Peyer's patch (tissue), 4 donors: ENCODE measurements at places on chromosomes 12 and 14. TPM values are rescaled to one million over a fixed set of nuclear protein-coding genes. Genes with fewer than 3 reads are reported as not detected.
A peak's percentile ranks its signal among the peaks of the same experiment; 100 is the strongest.

Gene NGB
- not detected for total RNA-seq

DNA sequence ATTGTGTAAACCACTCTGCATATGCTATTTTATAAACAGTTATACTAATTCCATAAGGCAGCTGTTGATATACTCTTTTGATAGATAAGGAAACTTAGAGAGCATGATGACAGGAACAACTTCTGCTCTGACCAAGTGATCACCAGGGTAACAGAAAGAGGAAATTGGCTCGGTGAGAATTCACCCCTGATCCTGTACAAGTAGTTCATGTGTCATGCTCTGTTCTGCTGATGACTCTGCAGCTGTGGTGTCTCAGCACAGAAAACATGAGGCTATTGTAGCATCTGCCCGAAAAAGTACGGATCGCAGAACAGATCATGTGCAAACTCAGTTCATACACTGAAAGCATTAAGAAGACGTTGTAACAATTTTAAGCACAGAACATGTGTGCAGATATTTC is 345.0 kb downstream of the LRIG3 start:
- no peak for DNase-seq

DNA sequence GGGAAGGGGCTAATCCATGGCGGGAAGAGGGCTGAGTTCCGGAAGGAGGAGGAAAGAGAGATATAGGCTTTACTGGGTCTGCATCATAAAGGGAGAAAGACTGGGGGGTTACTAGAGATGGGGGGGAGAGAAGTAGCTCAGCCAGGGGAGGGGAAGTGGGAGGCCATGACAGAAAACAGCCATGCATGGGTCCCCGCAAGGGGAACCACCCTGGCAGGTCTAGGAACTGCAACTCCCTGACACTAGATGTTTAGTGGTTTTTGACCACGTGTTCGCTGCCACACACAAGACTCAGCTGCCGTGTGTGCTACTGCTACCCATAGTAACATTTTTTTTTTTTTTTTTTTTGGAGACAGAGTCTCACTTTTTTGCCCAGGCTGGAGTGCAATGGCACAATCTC is 145.0 kb downstream of the RIMBP2 start:
- DNase-seq = no peak

DNA sequence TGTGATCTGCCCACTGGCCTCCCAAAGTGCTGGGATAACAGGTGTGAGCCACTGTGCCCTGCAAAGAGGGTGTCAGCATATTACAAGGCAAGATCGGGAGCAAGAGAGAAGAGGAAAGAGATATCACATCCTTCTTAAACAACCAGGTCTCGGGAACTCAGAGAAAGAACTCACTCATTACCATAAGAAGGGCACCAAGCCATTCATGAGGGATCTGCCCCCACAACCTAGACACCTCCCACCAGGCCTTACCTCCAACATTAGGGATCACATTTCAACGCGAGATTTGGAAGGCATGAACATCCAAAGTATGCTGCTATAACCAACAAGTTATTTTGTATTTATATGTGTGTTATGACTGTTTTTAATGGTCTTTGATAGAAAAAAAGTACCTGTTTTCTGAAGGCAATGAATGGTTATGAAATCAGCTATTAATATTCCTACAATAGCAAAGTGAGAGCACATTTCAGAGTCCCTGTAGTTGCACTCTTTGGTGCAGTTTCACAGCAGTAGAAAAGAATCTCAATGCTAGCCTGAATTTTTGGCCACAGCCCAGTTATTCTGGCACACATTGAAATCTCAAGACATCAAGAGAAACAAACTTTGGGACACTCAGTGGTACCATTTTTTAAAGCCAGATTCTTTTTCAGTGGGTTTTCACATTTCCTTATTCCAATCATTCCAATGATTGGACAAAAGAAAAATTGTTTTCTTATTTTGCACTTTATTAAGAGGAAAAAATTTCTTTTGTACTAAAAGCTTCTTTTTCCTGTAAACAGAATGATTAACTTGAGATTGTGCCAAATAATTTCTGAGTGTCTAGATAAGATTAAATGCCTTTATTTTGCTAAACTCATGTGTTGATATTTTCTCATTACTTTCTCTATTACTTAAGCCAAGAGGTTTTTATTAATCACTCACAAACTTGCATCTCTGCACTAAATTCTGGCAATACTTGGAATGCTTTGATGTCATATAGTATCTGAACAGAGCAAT is 582.6 kb upstream of the ATP2B1 start:
- no peak for DNase-seq

DNA sequence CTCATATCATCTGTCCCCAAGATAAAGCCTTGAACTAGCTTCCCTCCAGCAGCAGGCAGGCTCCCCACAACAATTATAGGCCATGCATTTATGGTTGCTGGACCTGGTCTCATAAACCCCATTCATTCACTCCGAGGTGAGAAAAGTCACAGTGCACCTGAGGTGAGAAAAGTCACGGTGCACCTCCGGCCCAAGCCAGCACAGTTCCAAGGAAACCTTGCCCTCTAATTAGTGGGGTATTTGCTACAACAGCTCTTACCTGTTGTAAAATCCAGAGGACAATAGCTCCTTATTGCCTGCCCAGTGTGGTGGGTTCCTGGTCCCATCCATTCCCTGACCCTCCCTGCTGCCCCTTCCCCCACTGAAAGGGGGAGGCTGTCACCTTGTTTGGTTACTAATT is 65.6 kb downstream of the FBXL14 start:
- no peak for DNase-seq

DNA sequence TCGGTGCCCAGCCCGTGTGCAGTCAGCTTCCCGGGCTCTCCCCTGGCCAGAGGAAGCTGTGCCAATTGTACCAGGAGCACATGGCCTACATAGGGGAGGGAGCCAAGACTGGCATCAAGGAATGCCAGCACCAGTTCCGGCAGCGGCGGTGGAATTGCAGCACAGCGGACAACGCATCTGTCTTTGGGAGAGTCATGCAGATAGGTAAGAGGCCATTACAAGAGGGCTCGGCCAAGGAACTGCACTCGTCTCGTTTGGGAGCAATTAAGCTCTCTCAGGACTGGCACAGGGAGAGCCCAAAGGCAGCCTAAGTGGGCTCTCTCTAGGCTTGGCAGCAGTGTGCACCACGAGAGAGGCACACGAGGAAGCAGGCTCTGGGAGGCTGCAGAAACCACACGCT is 3.7 kb downstream of the WNT5B start:
- no peak for DNase-seq

GRCh38 chr12:111975161-111975931 is 37.6 kb downstream of the TMEM116 start:
- no peak for DNase-seq

DNA sequence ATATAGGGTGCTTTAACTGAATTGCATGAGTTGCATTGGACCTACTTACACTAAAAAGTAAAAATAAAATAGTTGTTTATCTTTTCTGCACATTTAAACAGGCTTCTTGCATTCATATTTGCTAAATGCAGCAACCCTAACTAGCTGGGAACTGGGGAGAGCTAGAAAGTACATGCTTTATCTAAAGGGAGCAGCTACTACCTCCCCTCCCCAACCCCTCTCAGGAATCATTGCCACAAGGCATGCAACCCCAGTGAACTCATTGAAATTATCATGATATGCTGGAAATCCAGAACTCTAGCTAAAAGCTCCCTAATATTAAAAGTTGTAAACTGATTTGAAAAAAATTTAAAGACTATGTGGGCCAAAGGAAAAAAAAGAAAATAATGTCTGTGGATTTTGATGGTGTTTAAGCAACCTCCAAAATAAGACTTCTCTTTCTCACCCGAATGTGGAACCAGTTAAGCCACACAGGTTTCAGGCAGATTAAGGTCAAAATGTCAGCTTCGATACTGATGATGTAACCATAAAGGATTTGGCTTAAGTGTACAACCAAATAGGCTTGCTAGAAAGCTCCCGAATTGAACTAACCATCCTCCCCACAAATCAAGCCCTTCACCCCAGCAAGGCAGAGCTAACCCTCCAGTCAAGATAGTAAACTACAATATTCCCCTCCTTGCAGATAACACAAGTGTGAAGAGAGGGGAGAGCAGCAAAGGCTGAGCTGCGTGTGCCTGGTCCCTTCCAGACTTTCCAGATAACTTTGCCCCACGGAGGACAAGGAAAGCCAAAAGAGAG is 13.8 kb upstream of the POC1B start:
- DNase-seq = no peak

- no peak for DNase-seq
Measured at GRCh38 chr14:23286902-23287479, 1.1 kb upstream of the HOMEZ start.

- no peak for DNase-seq
Measured at GRCh38 chr12:125178222-125178621, 113.0 kb downstream of the AACS start.

Gene CSRNP2
- total RNA-seq = 20.6 TPM

Gene PROX2
- not detected for total RNA-seq

Gene IL23A
- 3.1 TPM for total RNA-seq

- DNase-seq = no peak
Measured at GRCh38 chr12:123526542-123527080, 6.9 kb downstream of the RILPL1 start.

DNA sequence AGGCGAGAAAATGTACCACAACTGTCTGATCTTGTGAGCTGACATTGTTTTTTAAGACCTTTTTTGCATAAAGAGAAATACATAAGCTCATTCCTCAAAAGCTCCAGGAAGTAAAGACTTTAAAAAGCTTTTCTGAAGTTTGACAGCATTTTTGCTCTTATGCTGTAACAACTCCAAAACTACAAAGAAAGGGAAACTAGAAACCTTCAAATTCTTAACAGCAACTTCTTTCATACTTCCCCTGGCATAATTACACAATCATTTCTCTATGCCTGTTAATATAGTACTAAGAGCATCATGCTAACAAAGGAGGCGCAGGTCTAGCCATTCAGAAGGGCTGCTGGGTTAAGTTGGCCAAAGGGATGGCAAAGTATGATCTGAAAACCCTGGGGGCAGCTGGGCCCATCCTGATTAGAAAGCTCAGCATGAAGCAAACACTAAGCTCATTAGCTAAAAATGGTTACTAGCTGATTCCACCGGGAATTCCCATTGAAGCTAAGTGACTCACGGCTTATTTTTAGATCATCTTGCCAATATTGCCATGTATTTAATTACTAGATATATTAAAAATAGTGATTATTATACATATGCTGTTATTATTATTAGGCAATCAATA is 26.1 kb upstream of the ANP32D start:
- no peak for DNase-seq

DNA sequence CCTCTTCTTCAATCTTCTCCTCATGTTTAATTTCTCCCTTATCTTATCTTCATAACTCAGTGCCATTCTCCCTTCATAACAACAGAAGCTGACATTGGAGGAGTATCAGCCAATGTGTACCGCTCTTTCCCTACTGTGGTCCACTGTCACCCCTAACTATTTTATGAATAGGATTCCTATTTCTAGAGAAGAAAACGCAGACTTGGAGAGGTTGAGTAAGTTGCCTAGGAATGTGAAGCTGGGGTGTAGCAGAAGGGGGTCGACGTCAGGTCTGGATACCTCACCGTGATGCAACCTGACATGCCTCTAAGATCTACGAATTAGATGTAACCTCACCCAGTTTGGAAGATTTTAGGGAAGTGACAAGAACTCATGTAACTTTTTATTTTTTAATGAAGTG is 17.1 kb downstream of the LMO3 start:
- DNase-seq = no peak

- peak; percentile 48 for DNase-seq
Measured at GRCh38 chr14:29926701-29927375, 809 bp downstream of the PRKD1 start.

Gene RPGRIP1
- not detected for total RNA-seq

GRCh38 chr12:92332552-92332951 is 186.9 kb upstream of the BTG1 start:
- no peak for DNase-seq

DNA sequence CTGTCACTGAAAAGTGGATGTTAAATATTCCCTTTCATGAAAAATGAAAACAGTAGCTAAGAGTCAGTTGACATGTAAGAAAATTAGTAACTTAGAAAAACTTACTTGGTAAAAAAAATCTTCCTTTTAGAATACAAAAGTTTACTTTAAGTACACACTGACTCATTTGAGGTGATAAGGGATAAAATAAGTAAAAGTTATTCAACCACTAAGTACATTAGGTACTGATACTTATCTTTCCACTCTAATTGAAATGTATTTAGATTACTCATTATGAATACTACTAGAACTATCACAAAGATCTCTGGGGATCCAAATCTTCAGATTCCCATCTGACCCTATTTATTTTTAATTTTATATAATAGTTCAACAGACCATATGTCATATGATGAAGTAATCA is 12.2 kb downstream of the SYCP3 start:
- DNase-seq = no peak

- no peak for DNase-seq
Measured at GRCh38 chr12:131389054-131390013, 321.6 kb upstream of the SFSWAP start.

Gene ART4
- not detected for total RNA-seq

GRCh38 chr14:51834240-51834639 is 26.2 kb upstream of the GNG2 start:
- DNase-seq = no peak

DNA sequence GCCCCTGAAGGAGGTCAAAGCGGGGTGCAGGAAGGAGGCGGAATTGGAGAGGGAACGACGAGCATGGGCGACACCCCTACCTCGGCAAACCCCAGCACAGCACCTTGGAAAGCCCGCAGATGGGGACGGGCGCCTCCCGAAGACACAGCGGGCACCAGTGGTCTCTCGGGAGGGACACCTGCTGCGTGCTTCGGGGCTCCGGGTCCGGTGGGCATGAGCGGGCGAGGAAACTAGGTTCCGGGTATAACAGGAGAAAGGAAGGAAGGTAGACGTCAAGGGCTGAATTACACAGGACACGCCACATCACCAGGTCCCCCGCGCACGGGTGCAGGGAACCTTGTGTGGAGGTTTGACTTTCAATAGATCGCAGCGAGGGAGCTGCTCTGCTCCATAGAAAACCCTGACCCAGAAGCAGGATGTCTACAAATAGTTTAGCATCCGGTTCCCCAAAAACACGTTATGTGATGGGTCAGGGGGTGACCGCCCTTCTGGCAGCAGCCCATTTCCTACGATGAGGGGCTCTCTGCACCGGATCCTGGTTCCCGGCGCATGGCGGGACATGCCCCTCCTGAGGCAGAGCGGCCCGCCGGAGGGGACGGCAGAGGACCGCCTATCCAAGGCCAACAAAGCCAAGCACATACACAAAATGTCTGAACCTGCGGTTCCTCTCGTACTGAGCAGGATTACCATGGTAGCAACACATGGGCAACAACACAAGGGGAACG is 196.9 kb downstream of the ALG10 start:
- DNase-seq = no peak

DNA sequence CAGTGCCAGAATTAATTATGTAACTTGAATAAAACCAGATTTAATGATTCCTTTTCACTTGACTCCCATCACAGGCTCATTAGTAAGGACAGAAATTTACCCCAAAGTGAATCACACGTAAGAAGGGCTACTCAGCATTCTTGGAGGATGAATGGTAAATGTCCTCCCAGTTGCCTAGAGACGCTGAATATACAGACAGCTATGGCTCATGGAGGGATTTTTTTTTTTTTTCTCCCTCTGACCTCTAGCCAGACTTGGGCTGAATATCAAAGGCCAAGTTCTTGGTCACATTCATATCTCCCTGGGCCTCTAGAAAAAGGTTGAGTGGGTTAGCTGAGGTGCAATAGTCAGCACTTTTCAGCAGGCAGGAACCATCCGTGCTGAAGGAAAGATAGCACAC is 77.5 kb downstream of the PHLDA1 start:
- DNase-seq = no peak
